ENCODE measurements at places on chromosomes 7 and 10. TPM values are rescaled to one million over a fixed set of nuclear protein-coding genes. Genes with fewer than 3 reads are reported as not detected.

- no peaks in the 10 kb centered on the region for H3K27me3 ChIP-seq
- no peaks in the 10 kb centered on the region for H3K4me1 ChIP-seq
- no peak overlapping the region for H3K27ac ChIP-seq
- no peak overlapping the region for H3K4me3 ChIP-seq
Observed at GRCh38 chr7:76129366-76129765, 72.3 kb upstream of the SRRM3 start.

DNA sequence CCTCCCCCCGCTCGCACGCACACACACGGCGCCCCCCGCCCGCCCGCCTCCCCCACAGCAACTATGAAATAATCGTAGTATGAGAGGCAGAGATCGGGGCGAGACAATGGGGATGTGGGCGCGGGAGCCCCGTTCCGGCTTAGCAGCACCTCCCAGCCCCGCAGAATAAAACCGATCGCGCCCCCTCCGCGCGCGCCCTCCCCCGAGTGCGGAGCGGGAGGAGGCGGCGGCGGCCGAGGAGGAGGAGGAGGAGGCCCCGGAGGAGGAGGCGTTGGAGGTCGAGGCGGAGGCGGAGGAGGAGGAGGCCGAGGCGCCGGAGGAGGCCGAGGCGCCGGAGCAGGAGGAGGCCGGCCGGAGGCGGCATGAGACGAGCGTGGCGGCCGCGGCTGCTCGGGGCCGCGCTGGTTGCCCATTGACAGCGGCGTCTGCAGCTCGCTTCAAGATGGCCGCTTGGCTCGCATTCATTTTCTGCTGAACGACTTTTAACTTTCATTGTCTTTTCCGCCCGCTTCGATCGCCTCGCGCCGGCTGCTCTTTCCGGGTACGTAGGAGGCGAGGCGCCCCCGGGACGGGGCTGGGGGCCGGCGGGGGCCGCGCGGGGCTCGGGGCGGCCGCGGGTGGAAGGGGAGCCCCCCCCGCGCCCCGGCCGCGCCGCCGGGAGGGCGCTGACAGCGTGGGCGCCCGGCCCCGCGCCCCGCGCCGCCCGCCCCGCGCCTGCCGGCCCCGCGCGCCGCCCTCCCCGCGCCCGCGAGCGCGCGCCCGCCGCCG lies 441 bp downstream of the BMI1 start:
- H3K27me3 ChIP-seq, result no peaks in the 10 kb centered on the region
- no peaks in the 10 kb centered on the region for H3K36me3 ChIP-seq
- H3K27ac ChIP-seq, result peak overlapping the region; percentile 93
- DNase-seq, result no peak
- H3K4me3 ChIP-seq, result peak overlapping the region; percentile 97

GRCh38 chr10:26095781-26096180 lies 120.8 kb upstream of the GAD2 start:
- no peak overlapping the region for H3K4me3 ChIP-seq
- H3K36me3 ChIP-seq, result no peaks in the 10 kb centered on the region
- no peak overlapping the region for H3K27ac ChIP-seq
- H3K4me1 ChIP-seq, result no peaks in the 10 kb centered on the region
- DNase-seq, result no peak
- H3K27me3 ChIP-seq, result no peaks in the 10 kb centered on the region

DNA sequence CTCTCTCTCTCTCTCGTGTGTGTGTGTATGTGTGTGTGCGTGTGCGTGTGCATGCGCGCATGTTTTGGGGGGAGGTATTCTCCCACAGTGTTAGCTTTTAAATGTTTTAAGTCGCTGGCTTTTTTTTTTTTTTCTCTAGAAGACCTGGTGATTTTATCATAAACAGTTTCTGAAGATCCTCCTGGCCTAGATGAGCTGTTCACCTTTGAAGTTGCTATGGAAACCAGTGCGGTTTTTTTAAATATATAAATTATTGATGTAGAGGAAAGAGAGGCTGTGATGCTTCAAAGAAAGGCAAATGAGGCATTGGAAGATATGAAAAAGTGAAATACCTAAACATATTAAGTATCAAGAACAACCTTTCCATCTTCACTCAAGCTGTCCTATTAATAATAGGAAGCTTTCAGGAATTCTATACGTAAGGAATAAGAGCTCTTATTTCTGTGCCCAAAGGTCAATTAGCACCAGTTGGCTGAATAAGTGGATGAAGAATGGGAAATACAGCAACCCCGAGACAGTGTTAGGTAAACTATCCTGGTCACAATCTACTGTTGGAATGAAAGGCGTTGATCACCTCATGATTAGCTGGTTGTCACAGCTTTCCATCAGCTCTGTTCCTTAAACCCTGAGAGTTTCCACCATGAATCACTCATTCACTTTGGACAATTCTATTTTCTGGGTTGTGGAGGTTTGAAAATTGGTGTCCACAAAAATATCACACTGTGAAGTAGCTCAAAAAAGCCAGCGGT lies 66.5 kb upstream of the SLC35G1 start:
- no peak overlapping the region for H3K4me3 ChIP-seq
- H3K36me3 ChIP-seq, result no peaks in the 10 kb centered on the region
- no peak overlapping the region for H3K27ac ChIP-seq
- DNase-seq, result no peak

DNA sequence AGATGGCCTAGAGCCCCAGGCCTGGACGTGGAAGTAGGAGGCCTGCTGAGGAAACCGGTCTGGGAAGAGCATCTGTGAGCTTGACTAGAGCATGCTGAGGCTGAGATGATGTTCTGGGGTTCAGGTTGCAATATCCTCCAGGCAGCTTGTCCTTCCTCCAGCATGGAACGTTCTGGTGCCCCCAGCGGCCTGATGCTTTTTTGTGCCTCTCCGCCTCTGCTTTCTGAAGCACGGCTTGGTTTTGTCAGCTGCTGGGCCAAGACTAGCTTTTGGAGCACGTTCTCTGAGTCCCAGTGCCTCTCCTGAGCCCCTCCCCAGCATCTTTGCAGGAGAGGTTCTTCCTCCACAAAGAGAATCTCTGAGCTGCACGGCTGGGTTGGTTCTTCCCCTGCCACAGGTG lies 682.0 kb upstream of the FOXK1 start:
- H3K27me3 ChIP-seq, result no peaks in the 10 kb centered on the region
- no peaks in the 10 kb centered on the region for H3K4me1 ChIP-seq
- no peak overlapping the region for H3K4me3 ChIP-seq

DNA sequence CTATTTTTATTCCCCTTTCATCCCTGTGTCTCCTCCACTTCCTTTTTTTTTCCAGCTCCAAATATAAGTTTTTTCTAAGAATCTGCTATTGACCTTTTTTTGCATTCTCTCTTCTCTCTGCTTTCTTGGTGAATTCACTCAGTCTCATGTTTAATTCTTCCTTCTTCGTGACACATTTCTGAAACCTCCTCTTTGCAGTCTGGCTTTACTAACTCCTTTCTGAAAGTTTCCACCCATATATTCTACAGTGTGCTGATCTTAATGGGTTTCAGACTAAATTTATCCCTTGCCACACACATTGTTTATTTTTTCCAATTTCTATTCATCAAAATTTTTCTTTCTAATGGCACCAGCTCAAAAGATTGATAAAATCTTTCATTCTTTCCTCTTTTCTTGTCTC lies 47.8 kb upstream of the CALD1 start:
- H3K27ac ChIP-seq, result no peak overlapping the region
- no peak for DNase-seq
- H3K27me3 ChIP-seq, result no peaks in the 10 kb centered on the region
- no peaks in the 10 kb centered on the region for H3K4me1 ChIP-seq
- no peak overlapping the region for H3K4me3 ChIP-seq

- no peaks in the 10 kb centered on the region for H3K4me1 ChIP-seq
- H3K27ac ChIP-seq, result peak overlapping the region; percentile 15
- no peak for DNase-seq
- H3K27me3 ChIP-seq, result no peaks in the 10 kb centered on the region
- no peak overlapping the region for H3K4me3 ChIP-seq
Observed at GRCh38 chr10:15201589-15202300, 33.3 kb upstream of the NMT2 start.

- no peaks in the 10 kb centered on the region for H3K4me1 ChIP-seq
- H3K27me3 ChIP-seq, result no peaks in the 10 kb centered on the region
- no peak for DNase-seq
- H3K36me3 ChIP-seq, result no peaks in the 10 kb centered on the region
Observed at GRCh38 chr10:14876764-14877163, 1.9 kb upstream of the SUV39H2 start.

- no peak overlapping the region for H3K4me3 ChIP-seq
- no peak overlapping the region for H3K27ac ChIP-seq
- no peak for DNase-seq
- peaks cover 10% of the 10 kb centered on the region for H3K4me1 ChIP-seq
- no peaks in the 10 kb centered on the region for H3K27me3 ChIP-seq
Observed at GRCh38 chr7:87878208-87878735, 2.0 kb downstream of the DBF4 start.

DNA sequence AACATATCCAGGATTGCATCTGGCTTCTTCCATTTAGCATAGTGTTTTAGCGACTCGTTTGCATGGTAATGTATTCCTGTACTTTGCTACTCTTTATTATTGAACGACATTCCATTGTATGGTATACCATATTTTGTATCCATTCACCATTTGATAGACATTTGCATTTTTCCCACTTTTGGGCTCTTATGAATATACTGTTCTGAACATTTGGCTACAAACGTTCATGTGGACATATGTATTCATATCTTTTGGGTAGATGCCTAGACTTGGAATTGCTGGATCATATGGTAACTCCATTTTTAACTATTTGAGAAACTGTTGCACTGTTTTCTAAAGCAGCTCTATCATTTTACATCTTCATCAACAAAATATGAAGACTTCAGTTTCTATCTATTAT lies 383.7 kb upstream of the AKR1E2 start:
- no peak overlapping the region for H3K27ac ChIP-seq
- no peaks in the 10 kb centered on the region for H3K4me1 ChIP-seq
- H3K36me3 ChIP-seq, result no peaks in the 10 kb centered on the region
- DNase-seq, result no peak
- H3K27me3 ChIP-seq, result no peaks in the 10 kb centered on the region

DNA sequence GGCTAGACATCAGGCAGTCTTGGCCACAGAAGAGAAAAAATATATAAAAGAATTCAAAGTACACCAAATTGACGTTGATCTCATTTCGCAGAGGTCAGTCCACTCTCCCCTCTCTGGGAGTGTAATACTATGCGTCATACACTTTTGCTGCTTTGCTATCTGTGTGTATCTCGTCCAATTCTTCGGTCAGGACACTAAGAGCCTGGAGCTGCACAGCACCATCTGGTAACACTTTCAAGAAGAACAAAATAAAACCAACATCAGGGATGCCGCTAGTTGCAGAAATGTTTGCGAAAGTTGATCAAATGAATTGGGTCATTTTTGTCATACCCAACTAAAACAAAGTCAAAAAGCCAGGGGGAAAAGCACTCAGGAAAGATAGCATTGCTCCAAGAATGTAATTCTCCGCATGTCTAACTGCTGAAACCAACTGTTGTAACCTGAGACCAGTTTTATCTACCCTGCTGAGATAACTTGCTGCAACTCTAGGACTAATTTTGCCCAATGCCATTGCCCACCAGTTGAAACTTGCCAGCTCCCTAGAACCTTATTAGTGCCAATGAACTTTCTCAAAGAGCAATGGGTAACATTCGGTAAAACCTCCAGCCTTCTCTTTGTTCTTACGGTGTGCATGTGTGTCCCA lies 23.0 kb downstream of the TMEM176A start:
- no peak overlapping the region for H3K4me3 ChIP-seq
- no peaks in the 10 kb centered on the region for H3K36me3 ChIP-seq
- DNase-seq, result no peak
- no peak overlapping the region for H3K27ac ChIP-seq
- no peaks in the 10 kb centered on the region for H3K27me3 ChIP-seq

DNA sequence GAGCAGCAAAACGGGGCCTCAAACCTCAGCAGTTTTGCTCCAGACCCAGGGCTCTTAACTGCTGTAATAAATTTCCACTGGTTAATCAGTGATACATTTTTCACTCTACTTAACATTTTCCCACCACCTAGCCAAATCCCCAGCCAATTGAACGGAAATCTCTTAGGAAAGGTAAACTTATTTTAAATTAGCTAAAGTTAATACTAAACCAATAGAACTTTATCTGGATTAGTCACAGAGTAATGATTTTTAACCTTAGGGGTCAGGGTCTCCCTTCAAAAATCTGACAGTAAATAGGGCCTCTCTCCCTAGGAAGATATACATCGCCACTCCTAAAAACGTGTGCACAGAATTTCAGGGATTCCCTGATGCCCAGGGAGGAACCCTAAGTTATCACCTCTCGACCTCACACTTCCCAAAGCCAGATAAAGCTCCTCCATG lies 87.4 kb upstream of the KMT2E start:
- H3K4me1 ChIP-seq, result no peaks in the 10 kb centered on the region
- DNase-seq, result no peak
- no peaks in the 10 kb centered on the region for H3K27me3 ChIP-seq
- no peak overlapping the region for H3K4me3 ChIP-seq
- no peak overlapping the region for H3K27ac ChIP-seq

- no peak overlapping the region for H3K27ac ChIP-seq
- no peaks in the 10 kb centered on the region for H3K36me3 ChIP-seq
- DNase-seq, result no peak
- H3K4me1 ChIP-seq, result no peaks in the 10 kb centered on the region
Observed at GRCh38 chr7:108270385-108271015, 140.3 kb upstream of the LAMB4 start.

DNA sequence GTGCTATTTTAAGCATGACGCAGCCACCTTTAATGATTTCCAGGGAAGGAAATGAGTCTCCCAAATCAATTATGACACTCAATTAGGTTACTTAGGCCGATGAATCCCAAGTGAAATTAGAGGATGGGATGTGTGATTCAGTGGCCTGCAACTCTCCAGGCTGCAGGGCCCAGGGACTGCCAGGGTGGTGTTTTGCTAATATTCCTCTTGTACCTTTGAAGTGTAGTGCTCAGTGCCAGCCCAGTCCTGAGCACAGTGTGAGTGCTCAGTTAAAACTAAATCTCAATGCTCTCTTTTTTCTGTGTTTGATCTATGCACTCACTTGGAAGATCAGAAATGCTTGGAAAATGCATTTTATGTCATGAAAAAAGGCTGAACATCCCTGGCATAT lies 51.6 kb downstream of the SEM1 start:
- no peaks in the 10 kb centered on the region for H3K4me1 ChIP-seq
- no peak for DNase-seq
- no peak overlapping the region for H3K27ac ChIP-seq
- no peaks in the 10 kb centered on the region for H3K27me3 ChIP-seq
- no peak overlapping the region for H3K4me3 ChIP-seq

DNA sequence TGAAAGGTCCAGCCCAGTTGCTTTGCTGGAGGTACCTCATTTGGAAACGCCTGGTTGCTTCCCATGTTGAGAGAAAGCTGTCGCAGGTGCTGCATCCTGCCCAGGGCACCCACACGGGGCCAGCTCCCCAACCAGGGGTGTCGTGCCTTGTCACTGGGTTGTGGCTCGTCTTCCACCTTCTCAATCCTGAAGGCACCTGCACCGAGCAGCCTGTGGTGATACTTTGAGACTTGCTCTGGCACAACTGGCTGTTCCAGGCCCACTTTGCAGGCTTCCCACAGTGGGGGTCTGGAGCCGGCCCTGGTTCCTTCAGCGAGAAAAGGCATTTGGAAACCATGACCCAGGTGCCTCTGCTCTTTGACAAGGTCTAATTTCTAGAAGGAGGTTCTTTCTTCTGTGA lies 197.3 kb upstream of the PPP2R2D start:
- H3K27ac ChIP-seq, result no peak overlapping the region
- H3K36me3 ChIP-seq, result no peaks in the 10 kb centered on the region
- H3K27me3 ChIP-seq, result no peaks in the 10 kb centered on the region
- no peaks in the 10 kb centered on the region for H3K4me1 ChIP-seq

GRCh38 chr7:70498232-70498992 lies 633.5 kb upstream of the GALNT17 start:
- H3K4me1 ChIP-seq, result no peaks in the 10 kb centered on the region
- H3K27ac ChIP-seq, result no peak overlapping the region
- no peaks in the 10 kb centered on the region for H3K36me3 ChIP-seq
- H3K27me3 ChIP-seq, result no peaks in the 10 kb centered on the region

TMEM106B gene
- 47.9 TPM for total RNA-seq

MYOF gene
- 130 TPM for total RNA-seq

VWA2 gene
- 8.0 TPM for total RNA-seq

Measured in breast epithelium (tissue), 4 donors.